Left colon (tissue), 2 donors: ENCODE measurements at places on chromosomes 11 and 22. TPM values are rescaled to one million over a fixed set of nuclear protein-coding genes. Genes with fewer than 3 reads are reported as not detected.
A peak's percentile ranks its signal among the peaks of the same experiment; 100 is the strongest.

Gene TEX54
- not detected for total RNA-seq

Gene LRRC32
- total RNA-seq = 15.6 TPM

- DNase-seq = no peak
Measured at GRCh38 chr11:64729851-64730382, 6.9 kb upstream of the NRXN2 start.

Gene BAIAP2L2
- total RNA-seq = 84.6 TPM

Gene LIF
- total RNA-seq = 8.2 TPM

- peak; percentile 78 for DNase-seq
Measured at GRCh38 chr11:12377106-12377823, at the start of gene PARVA. Gene PARVA (plus strand): TSS chr11:12377571. CDS start chr11:12377648, 77 bp downstream.

- no peak for DNase-seq
Measured at GRCh38 chr11:69630017-69630416, 10.9 kb upstream of the CCND1 start.
